ENCODE measurements at places on chromosomes 1 and 21.

- DNase-seq = no peak
These were observed 354.1 kb upstream of the B3GALT2 start for GRCh38 chr1:193540511-193540910.

DNA sequence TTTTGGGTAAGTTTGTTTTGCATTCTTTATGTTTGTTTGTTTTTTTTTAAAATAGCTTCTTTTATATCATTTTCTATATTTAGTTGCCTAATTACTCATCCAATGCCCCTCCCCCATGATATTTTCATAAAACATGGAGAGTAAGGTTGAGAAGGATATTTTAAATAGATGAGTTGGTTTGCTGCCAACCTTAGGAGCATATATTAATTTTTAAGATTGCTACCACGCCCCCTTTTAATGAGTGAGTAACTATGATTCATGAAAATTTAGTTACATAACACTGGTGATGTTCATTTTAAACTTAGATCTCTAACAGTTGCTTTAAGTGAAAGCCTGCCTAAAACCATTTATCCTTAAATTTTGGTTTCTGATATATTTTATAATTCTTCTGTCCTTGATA lies 18.7 kb downstream of the TMEM50A start:
- DNase-seq = no peak

- DNase-seq = no peak
These were observed 1.0 kb upstream of the ERG start for GRCh38 chr21:38499296-38499695.

DNA sequence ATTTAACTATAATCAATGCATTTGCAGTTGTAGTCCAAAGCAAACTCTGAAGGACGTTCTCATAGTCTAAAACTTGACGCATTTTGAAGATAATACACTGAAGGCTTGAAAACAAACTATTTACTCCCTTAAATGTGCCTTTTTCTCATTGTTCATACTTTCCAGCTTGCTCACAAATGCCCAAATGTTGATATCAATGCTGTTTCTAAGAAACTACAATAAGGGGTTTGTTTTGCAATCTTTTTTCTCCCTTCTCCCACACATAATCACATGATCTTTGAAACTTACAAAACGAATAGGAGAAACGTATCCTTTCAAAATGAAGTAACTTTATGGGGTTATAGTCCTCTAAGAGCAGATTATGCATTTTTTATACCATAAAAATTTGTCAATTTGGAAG lies 508.7 kb downstream of the DPYD start:
- DNase-seq = no peak

DNA sequence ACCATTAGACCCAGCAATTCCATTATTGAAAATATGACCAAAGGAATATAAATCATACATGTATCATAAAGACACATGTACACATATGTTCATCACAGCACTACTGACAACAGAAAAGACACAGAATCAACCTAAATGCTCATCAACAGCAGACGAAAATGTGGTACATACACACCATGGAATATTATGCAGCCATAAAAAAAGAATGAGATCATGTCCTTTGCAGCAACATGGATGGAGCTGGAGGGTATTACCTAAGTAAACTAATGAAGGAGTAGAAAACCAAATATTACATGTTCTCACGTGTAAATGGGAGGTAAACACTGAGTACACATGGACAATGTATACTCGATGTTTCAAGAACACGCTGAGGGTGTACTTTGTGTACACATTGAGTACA lies 15.9 kb downstream of the AKT3 start:
- no peak for DNase-seq

GRCh38 chr1:22935433-22935832 lies 37.2 kb downstream of the LACTBL1 start:
- no peak for DNase-seq

GRCh38 chr1:93447481-93448291 lies at the start of gene FNBP1L:
TSS of gene FNBP1L (plus strand) at chr1:93448118. CDS start at chr1:93448282, 164 bp downstream.
- peak; percentile 38 for DNase-seq

DNA sequence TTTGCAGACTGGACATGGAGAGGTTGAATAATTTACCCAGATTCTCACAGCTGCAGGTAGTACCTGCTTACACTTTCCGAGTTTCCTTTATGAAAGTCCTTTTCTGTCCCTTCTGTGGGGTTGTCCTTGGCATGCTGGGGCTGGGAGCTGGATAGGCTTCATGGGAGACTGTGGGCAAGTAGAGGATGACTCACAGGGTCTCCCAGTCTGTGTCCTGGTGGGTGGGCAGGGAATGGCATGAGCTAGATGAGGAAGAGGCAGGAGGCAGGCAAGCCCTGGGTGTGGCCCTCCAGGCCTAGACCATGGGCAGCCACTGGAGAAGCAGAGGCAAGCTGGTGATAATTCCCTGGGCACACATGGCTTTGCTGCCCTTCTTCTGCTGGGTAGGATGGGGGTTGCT lies 80.6 kb downstream of the NAV1 start:
- DNase-seq = no peak

- no peak for DNase-seq
These were observed 6.9 kb upstream of the SLC35F3 start for GRCh38 chr1:233897325-233898162.

DNA sequence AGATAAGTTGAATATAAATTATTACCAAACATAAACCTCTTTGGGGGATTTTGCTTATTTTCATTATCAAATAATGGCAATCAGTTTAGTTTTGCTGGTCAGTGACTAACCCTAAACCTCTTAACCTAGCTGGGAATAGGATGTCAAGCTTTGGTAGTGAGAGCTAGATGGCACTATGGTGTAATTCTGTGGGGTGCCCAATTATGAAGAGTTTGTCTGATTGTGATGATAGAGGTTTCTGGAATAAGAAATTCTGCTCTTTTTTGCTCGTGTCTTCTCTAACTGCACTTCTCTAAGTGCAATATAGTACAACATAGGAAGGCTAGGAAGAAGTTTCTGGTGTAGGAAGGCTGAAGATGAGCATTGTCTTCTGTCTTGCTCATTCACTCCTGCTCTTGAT lies 59.8 kb downstream of the XCL1 start:
- DNase-seq = no peak

- no peak for DNase-seq
These were observed 16.6 kb downstream of the TMCC2 start for GRCh38 chr1:205244384-205244783.

DNA sequence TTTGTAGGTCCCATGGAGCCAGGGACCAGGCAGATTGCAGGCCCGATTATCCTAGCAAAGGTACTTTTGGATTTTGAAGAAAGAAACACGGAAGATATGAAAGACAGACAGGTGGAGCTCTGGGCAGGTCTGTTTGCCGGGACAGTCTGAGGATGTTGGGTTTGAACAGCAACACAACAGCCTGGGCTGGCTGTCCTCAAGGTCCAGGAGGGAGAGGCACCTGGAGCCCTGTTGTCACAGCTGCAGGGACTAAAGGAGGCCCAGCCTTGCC lies 14.6 kb downstream of the H6PD start:
- no peak for DNase-seq

DNA sequence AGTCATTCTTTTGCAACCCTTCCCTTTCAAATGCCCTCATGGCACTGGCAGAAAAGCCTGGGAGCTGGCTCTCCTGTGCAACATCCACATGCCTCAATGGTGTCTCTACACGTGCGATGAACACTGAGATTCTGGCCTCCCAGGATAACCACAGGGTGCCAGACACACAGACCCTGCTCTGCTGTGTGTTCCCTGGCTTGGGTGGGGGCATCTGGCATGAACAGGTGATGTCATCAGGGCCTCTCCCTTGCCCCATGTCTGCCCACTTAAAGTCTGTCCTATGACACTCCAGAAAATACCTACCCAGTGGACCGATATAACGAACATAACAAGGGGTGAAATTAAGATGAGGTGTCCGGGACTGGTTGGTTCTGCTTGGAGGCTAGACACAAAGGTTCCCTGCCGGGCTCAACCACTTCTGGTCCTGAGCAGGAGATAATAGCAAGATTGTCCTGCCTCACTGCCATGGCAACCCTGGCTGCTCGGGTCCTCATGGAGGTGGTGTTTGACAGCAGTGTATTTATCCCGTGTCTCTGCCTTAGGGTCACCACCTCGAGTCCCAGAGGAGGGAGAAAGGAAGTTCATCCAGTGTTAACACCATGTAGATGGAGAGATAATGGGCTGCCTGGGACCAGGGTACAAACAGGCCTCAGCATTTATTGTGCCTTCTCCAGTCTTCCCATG lies 19.3 kb downstream of the INSRR start:
- no peak for DNase-seq

DNA sequence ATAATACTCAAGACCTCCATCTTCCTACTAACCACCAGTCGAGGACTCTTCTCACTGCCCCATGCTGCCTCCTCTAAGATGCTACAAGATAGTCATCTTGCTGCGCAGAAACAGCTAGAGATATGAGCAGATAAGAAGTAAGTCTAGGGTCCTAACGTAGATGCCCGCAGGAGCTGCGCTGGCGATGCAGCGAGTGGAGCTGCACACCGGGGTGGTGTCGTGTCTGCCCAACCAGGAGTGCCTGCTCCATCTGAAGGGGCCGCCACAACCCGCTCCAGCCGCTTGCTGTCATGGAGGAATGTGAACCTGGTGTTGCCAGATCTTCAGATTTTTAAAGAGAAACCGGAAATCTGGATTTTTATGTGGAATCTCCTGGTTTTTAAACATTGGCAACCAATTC lies 175.1 kb downstream of the VPS13D start:
- no peak for DNase-seq

- no peak for DNase-seq
These were observed 19.7 kb downstream of the BTG2 start for GRCh38 chr1:203325026-203325417.

DNA sequence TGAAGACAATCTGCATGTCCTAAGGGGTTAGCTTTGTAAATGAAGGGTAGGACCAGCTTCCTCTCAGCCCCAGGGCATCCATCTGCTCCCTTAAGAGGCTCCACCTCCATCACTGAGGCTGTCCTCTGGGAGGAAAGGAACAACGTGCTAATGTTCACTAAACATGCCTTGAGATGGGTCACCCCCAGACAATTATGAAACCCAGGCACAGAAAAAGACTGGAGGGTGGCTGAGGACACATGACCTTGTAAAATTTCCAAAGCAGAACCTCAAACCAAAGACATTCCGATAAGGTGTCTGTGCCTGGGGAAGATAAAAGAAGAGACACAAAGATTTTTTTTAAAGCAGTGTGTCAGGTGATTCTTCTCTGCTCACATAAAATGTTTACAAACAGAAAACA lies 37.6 kb upstream of the ZNF124 start:
- no peak for DNase-seq

DNA sequence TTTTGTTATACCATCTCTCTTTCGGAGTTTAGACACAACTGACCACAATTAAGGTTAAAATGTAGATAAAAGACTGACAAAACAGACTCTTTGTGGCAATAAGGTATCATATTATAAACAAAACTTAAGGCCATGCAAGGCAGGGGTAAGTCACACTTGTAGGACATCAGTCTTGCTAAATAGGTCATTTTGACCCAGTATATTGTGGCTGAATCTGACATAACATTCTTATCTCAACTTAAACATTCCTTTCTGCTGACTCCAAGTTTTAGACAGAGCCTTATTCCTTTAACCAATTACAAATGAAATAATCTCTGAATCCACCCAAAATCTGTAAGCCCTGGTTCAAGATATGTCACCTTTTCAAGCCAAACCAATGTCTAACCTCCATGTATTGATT lies 733.4 kb upstream of the B3GALT2 start:
- DNase-seq = no peak

GRCh38 chr1:95953015-95953414 lies 719.0 kb downstream of the RWDD3 start:
- no peak for DNase-seq

DNA sequence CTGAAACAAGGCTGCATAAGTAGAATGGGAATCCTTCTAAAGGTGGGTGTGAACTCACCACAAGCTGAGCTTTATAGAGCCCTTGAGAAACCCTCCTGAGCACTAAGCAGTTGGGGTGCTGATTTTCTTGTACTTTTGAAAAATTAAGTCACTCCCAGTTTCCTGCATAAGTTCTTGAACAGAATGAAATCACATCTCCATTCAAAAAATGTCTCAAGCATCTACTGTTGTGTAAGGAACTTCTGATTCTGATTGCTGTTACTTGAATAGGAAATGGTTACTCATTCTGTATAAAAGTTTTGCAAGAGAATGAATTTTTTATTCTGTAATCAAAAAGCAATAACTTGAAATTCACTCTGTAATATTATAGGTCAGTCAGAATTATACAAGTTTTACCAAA lies 50.8 kb upstream of the WNT2B start:
- DNase-seq = no peak

DNA sequence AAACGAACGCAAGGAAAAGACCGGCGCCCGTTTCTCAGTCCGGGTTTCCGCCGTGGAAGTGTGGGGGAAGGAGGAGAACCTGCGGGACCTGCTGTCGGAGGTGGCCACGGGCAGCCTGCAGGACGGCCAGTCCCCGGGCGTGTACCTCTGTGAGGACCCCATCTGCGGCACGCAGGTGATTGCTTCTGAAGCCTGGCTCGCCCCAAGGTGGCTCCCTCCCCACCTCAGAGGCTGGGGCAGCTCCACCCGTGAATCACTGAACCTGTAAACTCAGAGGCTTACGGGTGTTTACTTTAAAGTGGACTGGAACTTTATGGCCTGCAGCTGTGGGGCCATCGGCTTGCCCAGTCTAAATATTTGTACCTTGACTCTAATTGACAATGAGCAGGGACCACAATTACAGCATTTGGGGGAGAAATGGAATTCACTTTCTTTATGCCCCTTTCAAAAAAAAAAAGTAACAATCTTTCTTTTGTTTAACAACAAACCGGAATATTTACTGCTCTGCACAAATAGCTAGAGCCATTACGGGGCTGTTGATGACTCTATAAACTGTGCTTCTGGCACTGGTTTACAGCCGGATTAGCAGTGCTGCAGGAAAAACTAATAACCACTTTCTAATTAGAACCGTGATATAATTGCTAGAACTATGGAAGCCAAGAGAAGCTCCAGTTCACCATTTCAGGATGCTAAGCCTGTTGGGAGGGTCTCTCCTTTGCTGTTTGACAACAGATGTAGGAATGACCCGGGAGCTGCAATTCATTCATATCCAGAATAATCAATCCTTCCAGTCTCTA lies 454.8 kb downstream of the KIF26B start:
- no peak for DNase-seq

- no peak for DNase-seq
These were observed 112.7 kb upstream of the WNT4 start for GRCh38 chr1:22255341-22256212.

DNA sequence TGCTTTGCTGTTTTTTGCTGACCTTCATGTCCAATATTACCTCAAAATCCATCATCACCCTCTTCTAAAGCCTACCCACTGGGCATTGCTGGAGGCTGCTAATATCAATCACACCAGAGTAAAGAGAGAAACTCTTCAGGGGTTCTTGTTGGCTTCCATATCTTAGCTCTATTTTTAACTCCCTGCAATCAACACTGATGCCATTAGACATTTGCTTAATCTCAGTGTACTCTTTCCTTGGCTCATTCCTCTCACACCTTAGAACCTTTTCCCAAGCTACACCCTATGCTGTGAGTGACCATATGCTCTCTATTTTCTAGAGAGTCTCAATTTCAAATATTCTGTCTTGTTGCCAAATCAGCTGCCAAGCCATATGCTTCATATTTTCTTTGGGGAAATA lies 40.6 kb upstream of the RABGAP1L start:
- no peak for DNase-seq

- no peak for DNase-seq
These were observed 284.4 kb upstream of the GJB5 start for GRCh38 chr1:34470401-34470800.

- no peak for DNase-seq
These were observed 72.3 kb downstream of the TNFSF4 start for GRCh38 chr1:173134800-173135199.
